ENCODE measurements at places on chromosomes 2 and 18. TPM values are rescaled to one million over a fixed set of nuclear protein-coding genes. Genes with fewer than 3 reads are reported as not detected.

GRCh38 chr2:121346859-121347258, 61.9 kb upstream of the TFCP2L1 start:
- DNase-seq: peak; percentile 14

- no peak for DNase-seq
Measured at GRCh38 chr2:204479557-204479956, 65.7 kb upstream of the PARD3B start.

- DNase-seq: no peak
Measured at GRCh38 chr2:70261501-70261900, 3.6 kb downstream of the PCYOX1 start.

DNA sequence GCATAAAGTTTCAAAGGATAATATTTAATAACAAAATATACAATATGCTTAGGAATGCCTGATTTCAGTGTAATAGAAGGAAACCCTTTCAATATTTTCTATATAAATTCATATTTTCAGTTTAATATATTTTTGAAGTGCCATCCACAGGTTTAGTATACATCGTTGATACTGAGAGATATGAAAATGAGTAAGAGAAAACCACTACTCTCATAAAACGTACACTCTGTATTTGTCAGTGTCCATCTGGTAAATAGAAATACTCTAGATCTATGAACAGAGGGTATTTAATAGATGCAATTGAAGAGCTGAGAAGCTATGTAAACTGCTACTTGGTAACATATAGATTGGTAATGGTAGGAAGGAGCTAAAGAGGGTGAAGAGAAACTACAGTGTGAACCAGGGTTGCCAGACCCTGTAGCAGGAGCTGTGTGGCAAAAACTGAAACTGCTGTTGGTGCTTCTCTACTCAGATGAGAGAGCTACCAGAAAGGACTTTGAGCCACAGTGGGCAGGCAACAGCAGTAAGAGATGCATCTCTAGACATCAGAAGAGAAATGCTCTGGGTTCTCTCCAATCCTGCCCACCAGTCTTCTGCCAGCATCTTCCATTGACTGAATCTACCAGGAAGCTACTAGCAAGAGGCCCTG, 187.4 kb downstream of the CCDC102B start:
- DNase-seq: no peak

GRCh38 chr2:8525236-8525581, 156.6 kb upstream of the ID2 start:
- DNase-seq: no peak

DNA sequence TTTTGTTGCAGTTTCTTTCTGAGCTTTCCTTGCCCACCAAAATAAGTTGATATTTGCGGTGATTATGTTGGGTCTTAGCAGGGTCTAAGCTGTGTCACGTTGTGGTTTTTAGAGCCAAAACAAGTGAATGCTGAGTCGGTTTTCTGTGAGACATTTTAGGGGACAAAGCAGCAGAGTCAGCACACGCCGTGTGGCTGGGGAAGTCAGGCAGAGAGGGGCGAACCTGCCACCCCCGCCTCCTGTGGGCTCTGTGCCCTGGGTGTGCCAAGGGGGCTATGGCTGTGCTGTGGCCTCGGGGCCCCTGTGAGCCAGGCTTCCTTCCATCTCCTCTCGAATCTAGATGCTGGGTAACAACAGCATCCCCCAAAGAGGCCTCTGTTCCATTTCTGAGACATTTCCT, 30.8 kb upstream of the TMEM87B start:
- DNase-seq: no peak

- no peak for DNase-seq
Measured at GRCh38 chr2:227846831-227847230, 24.6 kb upstream of the DAW1 start.

DNA sequence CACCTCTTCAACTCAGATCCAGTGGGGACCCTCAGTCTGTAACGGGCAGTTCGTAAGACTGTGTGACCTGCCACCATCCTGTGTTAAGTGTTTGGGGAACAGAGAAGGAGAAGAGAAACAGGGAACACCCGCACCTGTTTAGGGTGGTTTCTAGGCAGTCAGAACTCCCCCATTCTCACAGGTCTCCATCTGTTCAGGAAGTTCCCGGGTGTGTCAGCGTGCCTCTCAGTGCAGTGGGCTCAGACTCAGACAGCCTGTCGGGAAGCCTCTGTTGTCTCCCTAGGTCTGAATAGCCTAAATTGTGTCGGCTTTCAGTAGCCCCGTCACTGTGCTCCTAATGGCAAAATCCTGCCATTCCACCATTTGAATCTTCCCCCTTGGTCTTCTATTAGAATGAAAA, 256.6 kb downstream of the LOXHD1 start:
- no peak for DNase-seq

- no peak for DNase-seq
Measured at GRCh38 chr2:12005886-12006681, 259.7 kb downstream of the LPIN1 start.

- DNase-seq: no peak
Measured at GRCh38 chr2:183991968-183992367, 606.4 kb upstream of the ZNF804A start.

GRCh38 chr2:231687133-231687852, 21.0 kb upstream of the PTMA start:
- peak; percentile 83 for DNase-seq

The ATP6V1B1 gene
- 0.16 TPM for polyA plus RNA-seq

- no peak for DNase-seq
Measured at GRCh38 chr2:158305501-158305900, 151.1 kb downstream of the CCDC148 start.

All from sigmoid colon (tissue), 7 donors.